ENCODE measurements at places on chromosomes 1 and 21. TPM values are rescaled to one million over a fixed set of nuclear protein-coding genes. Genes with fewer than 3 reads are reported as not detected.
A peak's percentile ranks its signal among the peaks of the same experiment; 100 is the strongest.

- H3K4me1 ChIP-seq = no peaks in the 10 kb centered on the region
- no peak for DNase-seq
- no peak overlapping the region for H3K4me3 ChIP-seq
- peaks cover 2% of the 10 kb centered on the region for H3K27me3 ChIP-seq
- no peak overlapping the region for H3K27ac ChIP-seq
- H3K36me3 ChIP-seq = no peaks in the 10 kb centered on the region
These were observed 210.0 kb downstream of the PLA2G4A start for GRCh38 chr1:187038784-187039183.

DNA sequence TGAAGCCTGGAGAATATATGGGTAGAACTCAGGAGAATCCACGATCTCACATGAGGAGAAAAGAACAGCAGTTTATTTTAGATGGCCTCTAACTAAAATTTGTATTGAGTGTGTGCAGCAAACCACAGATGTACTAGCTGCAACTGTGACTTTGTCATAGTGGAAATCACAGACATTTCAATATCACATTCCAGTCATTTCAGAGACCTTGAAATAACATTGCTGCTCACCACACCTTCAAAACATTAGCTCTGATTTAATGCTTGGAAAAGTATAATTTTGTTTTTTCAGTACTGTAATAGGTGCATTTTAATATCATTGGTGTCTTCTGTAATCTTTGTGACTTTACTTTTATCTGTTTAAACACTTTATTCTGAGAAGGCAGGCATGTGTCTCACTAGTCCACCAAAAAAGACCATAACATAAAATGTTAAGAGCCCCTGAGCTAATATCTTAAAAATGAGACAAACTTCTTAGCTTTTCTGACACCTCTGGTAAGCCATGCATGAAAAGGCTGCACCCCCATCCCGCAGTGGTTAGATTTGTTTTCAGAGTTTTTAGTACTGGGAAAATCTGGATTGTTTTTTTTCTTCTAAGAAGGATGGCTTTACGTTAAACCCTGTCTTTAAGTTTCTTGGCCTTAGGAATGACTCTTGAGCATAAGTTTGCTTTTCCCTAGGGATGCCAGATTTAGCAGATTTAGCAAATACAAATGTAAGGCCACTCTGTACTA is 30.1 kb downstream of the KCNJ15 start:
- peaks cover 4% of the 10 kb centered on the region for H3K27me3 ChIP-seq
- H3K4me3 ChIP-seq = no peak overlapping the region
- H3K36me3 ChIP-seq = no peaks in the 10 kb centered on the region
- no peak overlapping the region for H3K27ac ChIP-seq
- H3K4me1 ChIP-seq = no peaks in the 10 kb centered on the region
- DNase-seq = no peak

GRCh38 chr1:206921772-206922265 is at the start of gene FCMR:
TSS of gene FCMR (minus strand) at chr1:206921941. CDS start at chr1:206921854, 87 bp downstream.
- peaks cover 40% of the 10 kb centered on the region for H3K4me1 ChIP-seq
- peaks cover 30% of the 10 kb centered on the region for H3K36me3 ChIP-seq

TAF5L gene
- 25.7 TPM for total RNA-seq

DNA sequence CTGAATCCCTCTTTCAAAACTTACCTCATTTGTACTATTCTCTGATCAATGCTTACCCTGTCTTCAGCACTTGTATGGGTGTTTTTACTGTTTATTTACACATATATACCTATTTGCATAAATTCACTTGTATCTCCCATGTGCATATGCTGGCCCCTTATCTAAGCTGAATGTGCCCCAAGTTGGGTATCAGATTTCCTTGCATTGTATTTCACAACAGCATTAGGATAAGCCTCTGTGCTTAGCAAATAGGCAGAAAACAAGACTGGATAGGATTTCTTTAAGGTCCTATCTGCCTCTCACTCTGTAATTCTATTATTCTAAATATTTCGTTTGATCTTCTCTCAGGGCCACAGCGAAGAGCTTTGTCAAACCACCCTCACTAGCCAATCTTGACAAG is 45.9 kb upstream of the IPO9 start:
- no peak overlapping the region for H3K4me3 ChIP-seq
- no peaks in the 10 kb centered on the region for H3K4me1 ChIP-seq
- peaks cover 3% of the 10 kb centered on the region for H3K27me3 ChIP-seq
- H3K27ac ChIP-seq = no peak overlapping the region

- H3K4me1 ChIP-seq = no peaks in the 10 kb centered on the region
- no peak for DNase-seq
- no peak overlapping the region for H3K4me3 ChIP-seq
- H3K27me3 ChIP-seq = no peaks in the 10 kb centered on the region
- H3K36me3 ChIP-seq = no peaks in the 10 kb centered on the region
- H3K27ac ChIP-seq = no peak overlapping the region
These were observed 14.1 kb downstream of the DISP1 start for GRCh38 chr1:222828939-222829338.

GRCh38 chr1:56576880-56577405 is 2.4 kb downstream of the PLPP3 start:
- H3K27ac ChIP-seq = no peak overlapping the region
- DNase-seq = no peak
- H3K27me3 ChIP-seq = peaks cover 44% of the 10 kb centered on the region
- no peaks in the 10 kb centered on the region for H3K36me3 ChIP-seq

- no peaks in the 10 kb centered on the region for H3K36me3 ChIP-seq
- peaks cover 12% of the 10 kb centered on the region for H3K4me1 ChIP-seq
- H3K27ac ChIP-seq = no peak overlapping the region
- peaks cover 46% of the 10 kb centered on the region for H3K27me3 ChIP-seq
- H3K4me3 ChIP-seq = no peak overlapping the region
These were observed 82.8 kb downstream of the PRKAB2 start for GRCh38 chr1:147089457-147089856.

GBP6 gene
- total RNA-seq = 0.27 TPM

- no peak overlapping the region for H3K27ac ChIP-seq
- H3K4me3 ChIP-seq = no peak overlapping the region
- peaks cover 10% of the 10 kb centered on the region for H3K4me1 ChIP-seq
- H3K36me3 ChIP-seq = no peaks in the 10 kb centered on the region
- no peak for DNase-seq
- peaks cover 13% of the 10 kb centered on the region for H3K27me3 ChIP-seq
These were observed 581 bp downstream of the IRF6 start for GRCh38 chr1:209805341-209805781.

- no peaks in the 10 kb centered on the region for H3K36me3 ChIP-seq
- no peak for DNase-seq
- no peak overlapping the region for H3K4me3 ChIP-seq
- H3K27me3 ChIP-seq = no peaks in the 10 kb centered on the region
- no peaks in the 10 kb centered on the region for H3K4me1 ChIP-seq
- no peak overlapping the region for H3K27ac ChIP-seq
These were observed 89.2 kb upstream of the IGSF21 start for GRCh38 chr1:18018366-18018765.

GRCh38 chr1:20220036-20220435 is 33.7 kb upstream of the PLA2G2C start:
- no peak overlapping the region for H3K4me3 ChIP-seq
- H3K4me1 ChIP-seq = no peaks in the 10 kb centered on the region
- no peak overlapping the region for H3K27ac ChIP-seq
- no peak for DNase-seq
- no peaks in the 10 kb centered on the region for H3K36me3 ChIP-seq
- H3K27me3 ChIP-seq = peaks cover 34% of the 10 kb centered on the region

DNA sequence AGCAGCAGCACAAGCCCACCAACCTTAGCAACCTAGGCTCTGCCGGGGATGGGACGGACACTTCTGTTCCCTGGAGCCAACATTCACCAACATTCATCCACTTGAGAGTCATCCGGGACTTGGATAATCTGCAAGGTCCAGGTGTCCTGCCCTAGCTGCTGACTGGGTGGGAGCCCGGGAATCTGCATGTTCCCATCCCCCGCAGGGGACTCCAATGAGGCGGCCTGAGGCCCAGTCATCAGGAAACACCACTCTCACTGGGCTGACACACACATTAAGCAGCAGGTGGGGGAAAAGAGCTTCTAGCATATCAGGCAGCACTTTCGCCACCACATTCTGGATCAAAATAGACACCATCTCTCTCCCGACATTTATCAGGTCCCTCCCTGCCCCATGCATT is 38.4 kb upstream of the CCSAP start:
- no peaks in the 10 kb centered on the region for H3K36me3 ChIP-seq
- H3K27ac ChIP-seq = no peak overlapping the region
- peaks cover 5% of the 10 kb centered on the region for H3K27me3 ChIP-seq
- no peak for DNase-seq
- no peak overlapping the region for H3K4me3 ChIP-seq
- no peaks in the 10 kb centered on the region for H3K4me1 ChIP-seq

- H3K4me1 ChIP-seq = peaks cover 3% of the 10 kb centered on the region
- H3K4me3 ChIP-seq = peak overlapping the region; percentile 2
- no peak for DNase-seq
- peaks cover 64% of the 10 kb centered on the region for H3K27me3 ChIP-seq
- no peaks in the 10 kb centered on the region for H3K36me3 ChIP-seq
- H3K27ac ChIP-seq = no peak overlapping the region
These were observed 1.4 kb downstream of the HTR1D start for GRCh38 chr1:23215751-23216449.

DNA sequence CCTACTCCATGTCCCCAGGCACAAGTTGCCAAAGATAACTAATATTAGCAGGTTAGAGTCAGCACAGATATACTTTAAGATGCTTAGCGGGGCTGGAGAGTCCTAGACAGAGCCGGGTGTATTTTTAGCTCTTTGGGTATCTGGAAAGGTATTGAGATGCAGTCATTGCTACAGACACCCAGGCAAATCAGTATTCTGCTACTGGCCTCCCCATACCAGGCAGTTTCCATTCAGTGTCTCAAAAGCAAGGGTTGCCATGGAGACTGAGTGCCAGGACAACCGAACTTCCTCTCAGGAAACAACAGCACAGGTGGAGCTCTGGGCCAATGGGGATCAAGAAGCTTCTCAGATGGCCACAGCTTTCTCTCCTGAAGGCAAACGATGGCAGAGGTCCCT is 45.3 kb downstream of the KCNC4 start:
- peaks cover 4% of the 10 kb centered on the region for H3K4me1 ChIP-seq
- peaks cover 1% of the 10 kb centered on the region for H3K27me3 ChIP-seq
- H3K36me3 ChIP-seq = no peaks in the 10 kb centered on the region
- H3K4me3 ChIP-seq = no peak overlapping the region
- no peak overlapping the region for H3K27ac ChIP-seq
- DNase-seq = peak; percentile 16

- no peak overlapping the region for H3K4me3 ChIP-seq
- H3K4me1 ChIP-seq = no peaks in the 10 kb centered on the region
- no peak overlapping the region for H3K27ac ChIP-seq
- no peaks in the 10 kb centered on the region for H3K27me3 ChIP-seq
- no peak for DNase-seq
- no peaks in the 10 kb centered on the region for H3K36me3 ChIP-seq
These were observed 19.9 kb downstream of the NPL start for GRCh38 chr1:182809414-182809957.

- peaks cover 75% of the 10 kb centered on the region for H3K27me3 ChIP-seq
- peaks cover 35% of the 10 kb centered on the region for H3K4me1 ChIP-seq
- no peak overlapping the region for H3K27ac ChIP-seq
These were observed 26.4 kb upstream of the RGS16 start for GRCh38 chr1:182630586-182630985.

DNA sequence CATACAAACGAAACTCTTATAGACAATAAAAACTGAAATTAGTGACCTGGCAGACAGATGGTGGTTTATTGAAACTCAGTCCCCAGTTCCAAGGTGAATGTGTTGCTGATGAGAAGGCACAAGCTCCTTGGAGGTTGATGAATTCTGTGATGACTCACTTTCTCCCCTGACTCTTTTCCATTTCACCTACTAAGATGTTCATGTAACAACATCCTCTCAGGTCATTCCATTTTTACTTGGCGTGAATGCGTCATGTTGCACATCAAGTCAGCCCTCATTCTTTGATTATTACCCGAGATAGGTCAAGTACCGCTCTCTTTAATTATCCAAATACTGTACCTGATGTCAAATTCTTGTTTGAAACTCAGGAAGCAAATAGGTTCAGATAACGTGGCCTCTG is 10.1 kb upstream of the IL10RB start:
- no peak overlapping the region for H3K27ac ChIP-seq
- no peaks in the 10 kb centered on the region for H3K27me3 ChIP-seq
- peaks cover 33% of the 10 kb centered on the region for H3K4me1 ChIP-seq
- DNase-seq = no peak
- H3K36me3 ChIP-seq = peaks cover 82% of the 10 kb centered on the region
- no peak overlapping the region for H3K4me3 ChIP-seq

BCAR3 gene
- 0.67 TPM for total RNA-seq

DNA sequence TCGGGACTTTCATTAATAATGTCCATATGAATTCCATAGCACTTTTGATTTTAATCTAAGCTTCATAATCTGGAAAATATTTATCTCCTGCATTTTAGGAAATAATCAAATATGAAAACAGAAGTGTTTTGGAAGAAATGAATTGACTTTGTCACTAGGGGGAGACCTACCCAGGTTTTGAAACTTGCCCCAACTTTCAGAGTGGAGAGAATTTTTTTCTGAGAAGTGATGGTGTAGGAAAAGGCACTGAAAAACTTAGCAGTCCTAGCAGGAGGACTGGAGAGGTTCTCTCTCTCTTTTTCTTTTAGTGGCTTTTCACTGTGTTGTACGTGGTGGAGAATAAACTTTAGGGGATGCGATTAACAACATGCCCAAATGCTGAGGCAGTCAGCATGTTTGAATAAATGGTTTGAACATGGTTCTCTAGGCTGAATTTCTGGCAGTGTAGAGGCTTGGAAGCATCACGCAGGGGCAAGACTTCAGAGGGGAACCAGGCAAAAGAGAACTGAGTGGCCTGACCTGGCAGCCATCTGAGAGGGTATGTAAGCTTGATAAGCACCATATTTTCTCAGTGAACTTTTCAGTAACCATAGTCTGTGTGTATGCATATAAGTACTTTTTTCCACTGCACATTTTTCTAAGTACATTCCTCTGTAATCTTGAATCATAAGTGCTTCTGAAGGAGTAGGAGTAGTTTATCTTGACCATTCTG is 68.3 kb upstream of the NEK7 start:
- H3K36me3 ChIP-seq = no peaks in the 10 kb centered on the region
- peak; percentile 29 for DNase-seq
- H3K4me1 ChIP-seq = peaks cover 5% of the 10 kb centered on the region
- no peak overlapping the region for H3K4me3 ChIP-seq

DNA sequence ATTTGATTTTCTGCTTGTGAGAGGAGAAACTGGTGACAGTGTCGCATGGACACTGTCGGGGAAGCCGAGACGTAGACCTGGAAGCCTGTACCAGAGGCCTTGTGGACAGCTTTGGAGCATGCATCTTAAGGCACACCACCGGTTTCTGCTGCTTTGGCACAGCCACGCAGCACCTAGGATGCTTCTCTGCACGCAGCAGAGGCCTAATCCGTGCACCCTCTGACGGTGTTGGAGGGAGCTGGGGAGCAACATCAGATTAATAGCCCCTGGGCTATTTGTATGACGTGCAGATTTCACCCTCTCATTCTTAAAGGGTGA is 30.3 kb downstream of the TEX35 start:
- DNase-seq = no peak
- peaks cover 6% of the 10 kb centered on the region for H3K4me1 ChIP-seq
- H3K27ac ChIP-seq = peak overlapping the region; percentile 50

- H3K36me3 ChIP-seq = no peaks in the 10 kb centered on the region
- H3K4me1 ChIP-seq = peaks cover 11% of the 10 kb centered on the region
- H3K27me3 ChIP-seq = peaks cover 1% of the 10 kb centered on the region
- H3K4me3 ChIP-seq = no peak overlapping the region
- no peak for DNase-seq
- H3K27ac ChIP-seq = no peak overlapping the region
These were observed 5.6 kb upstream of the CTPS1 start for GRCh38 chr1:40973912-40974311.
